ENCODE measurements at places on chromosomes 2 and 18.

DNA sequence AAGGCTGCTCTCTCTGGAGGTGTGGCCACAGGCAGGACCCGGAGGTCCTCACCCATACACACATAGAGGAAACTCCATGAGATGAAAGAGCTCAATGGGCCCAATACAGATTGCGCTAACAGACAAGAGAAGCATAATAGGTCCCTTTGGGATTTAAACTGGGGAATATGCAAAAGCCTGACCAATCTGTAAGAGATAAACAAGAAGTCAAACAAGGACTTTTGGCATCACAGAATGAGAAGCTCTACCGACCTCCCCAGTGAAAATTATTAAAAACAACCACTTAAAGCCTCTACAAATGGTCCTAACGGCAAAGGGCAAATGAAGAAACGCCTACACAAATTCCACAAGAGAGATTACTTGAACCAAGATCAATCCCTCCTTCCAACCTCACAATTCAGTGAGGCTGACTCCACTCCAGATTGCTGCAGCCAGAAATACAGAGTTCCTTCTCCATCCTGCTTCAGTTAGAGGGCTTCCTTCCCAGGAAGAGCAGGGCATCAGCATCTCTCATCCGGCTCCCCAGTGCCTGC lies 10.8 kb downstream of the IWS1 start:
- no peak for DNase-seq

- DNase-seq, result no peak
Observed at GRCh38 chr2:101440127-101440738, 34.7 kb downstream of the RFX8 start.

DNA sequence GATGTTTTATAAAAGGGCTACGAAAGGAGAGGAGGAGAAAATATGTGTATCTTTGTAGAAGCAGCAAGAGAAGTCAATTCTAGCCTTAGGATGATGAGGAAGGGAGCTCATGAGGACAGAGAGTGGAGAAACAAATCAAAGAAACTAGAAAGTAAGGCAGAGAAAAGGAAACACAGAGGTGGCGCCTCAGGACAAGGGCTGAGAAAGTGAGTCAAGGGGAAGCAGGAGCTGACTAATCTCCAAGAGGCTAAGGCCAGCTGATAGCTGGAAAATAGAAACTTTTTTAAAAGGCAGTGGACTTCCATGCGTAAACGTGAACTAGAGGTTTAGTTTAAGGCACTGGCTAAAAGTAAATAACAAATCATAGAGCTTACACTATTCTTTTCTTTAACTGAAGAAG lies 173.3 kb downstream of the ANKRD44 start:
- no peak for DNase-seq

DNA sequence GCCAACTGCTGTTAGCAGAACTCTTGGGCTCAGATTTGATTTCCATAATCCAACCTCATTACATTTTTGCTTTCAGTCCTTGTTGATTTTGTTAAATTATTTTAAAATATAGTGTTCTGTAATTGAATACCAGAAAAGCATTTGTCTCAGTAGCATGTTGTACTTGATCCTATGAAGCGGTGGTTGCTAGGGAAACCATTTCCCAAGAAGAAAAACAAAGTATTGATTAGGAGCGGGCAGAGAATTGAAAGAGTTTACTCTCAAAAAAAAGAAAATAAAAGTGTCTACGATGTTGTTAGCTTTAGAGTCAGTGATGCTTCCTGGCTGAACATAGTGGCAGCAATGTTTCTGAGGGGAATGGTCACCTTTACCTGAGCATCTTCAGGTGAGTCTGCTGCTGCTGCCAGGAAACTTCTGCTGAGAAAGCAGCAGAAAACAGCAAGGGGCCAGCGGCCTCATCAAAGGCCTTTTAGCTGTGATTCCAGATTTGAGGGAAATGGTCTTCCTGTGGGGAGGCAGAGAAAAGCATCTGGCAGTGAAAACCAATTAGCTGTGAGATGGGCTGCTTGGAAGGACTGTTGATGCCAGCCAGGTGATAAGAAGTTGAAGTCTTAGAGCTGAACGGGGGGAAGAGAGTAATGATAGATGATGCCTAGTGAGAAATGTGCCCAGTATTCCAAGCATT lies 37.1 kb downstream of the CRIM1 start:
- DNase-seq, result no peak

DNA sequence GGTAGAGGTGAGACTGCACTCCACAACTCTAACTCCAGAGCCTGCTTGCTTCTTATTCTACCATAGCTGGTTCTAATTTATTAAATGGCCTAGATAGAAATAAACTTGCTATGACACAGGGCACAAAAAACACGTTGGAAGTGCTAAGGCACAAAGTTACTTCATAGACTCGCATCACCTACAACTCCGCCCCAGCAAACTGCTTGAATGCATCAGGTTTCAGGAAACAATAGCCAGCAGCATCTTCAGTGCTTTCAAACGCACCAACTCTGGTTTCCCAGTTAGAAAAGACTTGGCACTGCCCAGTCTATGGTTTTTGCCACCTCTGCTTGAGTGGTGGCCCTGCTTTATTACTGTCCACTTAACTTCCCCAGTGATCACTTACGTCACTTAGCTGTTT lies 142.6 kb downstream of the RIF1 start:
- no peak for DNase-seq

DNA sequence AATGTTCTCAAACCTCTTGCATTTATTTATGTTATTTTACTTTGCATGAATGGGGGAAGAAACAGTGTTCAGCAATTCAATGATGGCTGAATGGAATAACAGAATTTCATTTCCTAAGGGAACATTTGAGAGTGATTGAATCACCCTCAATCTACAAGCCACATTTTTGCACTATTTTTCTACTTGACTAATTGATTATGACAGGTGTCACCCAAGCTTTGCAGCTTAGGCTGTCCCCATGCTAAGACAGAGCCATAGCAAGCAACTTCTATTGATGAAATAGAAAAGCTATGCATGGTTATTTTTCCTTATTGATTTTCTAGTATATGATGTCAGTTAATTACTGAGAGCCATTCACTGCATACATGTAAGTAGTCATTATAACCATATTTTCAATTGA lies 795.7 kb downstream of the DCC start:
- no peak for DNase-seq

- no peak for DNase-seq
Observed at GRCh38 chr2:9189901-9190300, 16.7 kb upstream of the ASAP2 start.

- DNase-seq, result no peak
Observed at GRCh38 chr2:46814160-46814961, 101.2 kb downstream of the MCFD2 start.

GRCh38 chr2:108228006-108228405 lies 11.8 kb upstream of the SULT1C3 start:
- DNase-seq, result no peak

GRCh38 chr2:24712296-24712695 lies 80.9 kb downstream of the PTRHD1 start:
- no peak for DNase-seq

DNA sequence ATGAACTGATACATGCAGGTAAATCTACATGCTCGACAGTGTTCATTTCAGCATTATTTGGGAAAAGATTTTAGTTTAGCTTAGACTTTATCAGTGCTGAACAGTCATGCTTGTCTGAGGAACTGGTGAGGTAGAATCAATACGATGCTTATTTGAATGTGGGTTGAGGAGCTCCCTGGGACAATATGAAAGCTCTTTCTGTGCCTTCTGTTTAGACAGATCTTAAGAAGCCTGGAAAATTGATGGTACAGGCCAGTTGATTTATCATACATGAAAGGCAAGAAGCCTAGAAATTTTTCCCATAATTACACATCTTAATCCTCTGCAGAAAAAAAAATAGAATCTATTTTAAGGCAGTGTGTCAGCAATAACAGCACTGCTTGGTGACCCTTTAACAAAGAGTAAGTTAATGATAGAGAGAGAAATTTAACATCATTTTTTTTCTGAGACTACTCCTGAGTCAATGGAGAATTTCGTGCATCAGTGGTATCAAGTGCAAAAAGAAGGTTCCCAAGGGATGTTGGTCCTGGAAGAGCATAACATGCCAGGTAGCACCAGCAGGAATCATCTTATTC lies 252.2 kb upstream of the CDH20 start:
- DNase-seq, result no peak

DNA sequence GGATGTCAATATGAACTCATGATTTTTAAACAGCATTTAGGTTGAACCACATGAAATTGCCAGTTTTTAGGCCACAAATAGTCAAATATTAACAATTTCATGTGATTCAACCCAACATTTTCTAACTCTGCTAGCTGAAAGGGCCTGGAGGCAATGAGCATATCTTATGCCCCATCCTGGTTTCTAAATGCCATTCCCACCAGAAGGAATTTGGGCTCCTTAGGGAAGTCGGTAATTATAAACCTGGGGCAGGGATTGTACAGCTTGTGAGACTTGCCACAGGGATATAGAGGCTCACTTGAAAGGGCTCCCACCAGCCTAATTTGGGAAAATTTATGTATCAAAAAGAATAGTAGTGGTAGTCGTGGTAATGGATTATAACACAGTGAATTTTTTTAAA lies 178.4 kb upstream of the ALPP start:
- DNase-seq, result no peak

DNA sequence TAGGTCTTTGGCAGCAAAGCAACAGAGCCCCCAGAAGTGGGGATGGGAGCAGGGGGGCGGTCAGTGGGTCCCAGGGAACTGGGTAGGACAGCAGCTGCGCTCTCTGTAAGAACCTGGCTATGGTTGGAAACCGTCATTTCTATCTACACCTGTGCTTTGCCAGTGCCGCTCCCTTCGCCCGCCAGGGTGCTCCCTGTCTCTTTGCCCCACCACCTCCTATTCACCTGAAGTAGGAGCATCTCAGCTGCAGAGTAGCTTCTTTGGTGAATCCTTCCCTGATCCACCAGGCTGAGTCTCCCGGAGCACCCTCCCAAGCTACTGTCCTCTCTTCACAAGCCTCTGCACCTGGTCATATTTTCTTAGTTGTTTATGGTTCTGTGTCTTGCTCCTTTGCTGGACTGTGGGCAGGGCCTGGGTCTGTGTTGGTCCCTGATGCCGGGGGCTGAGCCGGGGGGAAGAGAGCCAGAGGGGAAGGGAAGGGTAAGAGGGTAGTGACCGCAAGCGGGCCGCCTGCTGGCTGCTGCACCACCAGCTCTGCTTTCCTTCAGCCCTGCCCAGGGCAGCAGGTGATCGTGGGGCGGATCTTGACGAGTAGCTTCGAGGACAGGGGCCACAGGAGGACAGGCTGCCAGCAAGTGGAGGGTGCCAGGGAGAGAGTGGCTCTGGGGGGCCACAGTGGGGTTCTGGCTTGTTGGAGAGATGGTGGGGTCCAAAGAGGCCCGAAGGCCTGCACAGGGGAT lies 45.2 kb downstream of the INPP5D start:
- no peak for DNase-seq

- no peak for DNase-seq
Observed at GRCh38 chr2:64400105-64400728, 53.7 kb upstream of the LGALSL start.

- DNase-seq, result no peak
Observed at GRCh38 chr2:146147448-146148012, 1627.6 kb upstream of the ZEB2 start.

- no peak for DNase-seq
Observed at GRCh38 chr2:222336442-222336841, 37.6 kb upstream of the PAX3 start.

- DNase-seq, result no peak
Observed at GRCh38 chr2:168912901-168913369, 11.8 kb downstream of the G6PC2 start.

GRCh38 chr18:13804305-13804704 lies 19.6 kb upstream of the MC5R start:
- DNase-seq, result no peak

DNA sequence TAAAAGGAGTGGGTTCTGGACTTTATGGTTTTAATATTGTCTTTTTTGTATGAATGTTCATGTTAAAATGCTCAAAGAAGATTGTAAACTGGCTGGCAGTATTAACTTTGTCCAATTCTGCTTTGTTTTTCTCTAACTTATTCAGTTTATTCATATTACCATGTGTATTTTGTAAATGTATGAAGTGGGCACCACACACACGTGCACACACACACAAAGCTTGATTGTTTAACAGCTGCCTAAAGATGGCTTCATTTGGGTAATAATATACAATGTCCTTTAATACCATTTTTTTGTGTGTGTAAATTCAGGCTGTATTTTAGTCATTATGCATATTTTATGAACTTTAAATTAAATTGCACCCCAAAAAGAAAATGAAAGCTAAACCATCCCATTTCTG lies 11.4 kb upstream of the APCDD1 start:
- no peak for DNase-seq

GRCh38 chr2:16324544-16324937 lies 341.1 kb downstream of the CYRIA start:
- no peak for DNase-seq

DNA sequence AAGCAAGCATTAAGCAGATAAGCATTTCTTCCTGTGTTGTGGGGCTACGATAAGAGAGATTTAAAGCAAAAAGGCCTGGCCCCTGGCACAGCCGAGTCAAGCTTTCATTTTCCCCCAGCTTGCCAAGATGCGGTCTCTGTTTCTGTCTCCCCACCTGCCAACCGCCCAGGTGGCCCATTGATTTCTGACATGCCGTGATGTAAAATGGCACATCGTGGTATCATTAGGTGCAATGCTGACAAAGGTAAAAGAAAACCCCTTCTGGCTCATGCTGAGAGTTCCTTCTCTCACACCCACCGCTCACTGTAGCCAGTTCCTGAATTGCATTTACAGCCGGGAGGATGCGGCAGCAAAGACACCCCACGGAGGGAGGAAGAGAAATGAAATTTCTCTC lies 62.8 kb downstream of the BOD1L2 start:
- DNase-seq, result no peak

DNA sequence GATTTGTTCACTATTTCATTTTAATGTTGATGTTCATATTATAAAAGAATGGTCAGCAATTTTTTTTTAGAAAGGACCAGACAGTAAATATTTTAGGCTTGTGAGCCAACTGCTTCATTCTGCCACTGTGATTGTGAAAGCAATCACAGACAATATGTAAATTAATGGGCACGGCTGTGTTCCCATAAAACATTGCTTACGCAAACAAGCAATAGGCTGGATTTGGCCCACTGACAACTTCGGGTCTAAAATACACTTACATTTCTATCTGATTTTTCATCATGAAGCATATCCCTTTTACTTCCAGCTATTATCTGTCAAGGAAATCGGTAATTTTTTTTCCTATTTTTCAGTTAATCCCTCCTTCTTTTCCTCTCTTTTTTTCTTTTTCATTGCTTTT lies 182.2 kb upstream of the CDH2 start:
- DNase-seq, result no peak

GRCh38 chr18:68533641-68534040 lies 181.3 kb downstream of the TMX3 start:
- DNase-seq, result no peak
